ENCODE measurements at places on chromosomes 2 and 18. TPM values are rescaled to one million over a fixed set of nuclear protein-coding genes. Genes with fewer than 3 reads are reported as not detected.

Gene RHOB
- total RNA-seq = 157 TPM

Gene HNMT
- 73.7 TPM for total RNA-seq

Gene POTEI
- total RNA-seq = 0.10 TPM

Gene PRKAG3
- 2.5 TPM for total RNA-seq

Gene DCDC2C
- total RNA-seq = 0.20 TPM

Gene ARHGAP25
- 5.8 TPM for total RNA-seq

Gene ILKAP
- total RNA-seq = 38.4 TPM

Gene FAM117B
- 7.1 TPM for total RNA-seq

Gene DNER
- 3.3 TPM for total RNA-seq

Gene SLC39A6
- 102 TPM for total RNA-seq

Gene FOXD4L1
- total RNA-seq = not detected

Gene DSG1
- total RNA-seq = 260 TPM

Gene IMPA2
- 61.0 TPM for total RNA-seq

Gene HDLBP
- total RNA-seq = 504 TPM

Gene HJURP
- total RNA-seq = 6.6 TPM

Gene DAW1
- not detected for total RNA-seq

Gene VWC2L
- total RNA-seq = not detected

Gene TUBA3E
- total RNA-seq = not detected

Gene ZAP70
- total RNA-seq = 1.4 TPM

Gene EMILIN1
- total RNA-seq = 66.1 TPM

Gene GREB1
- 2.7 TPM for total RNA-seq

Gene CNTNAP5
- total RNA-seq = 0.10 TPM

Gene GALR1
- 2.1 TPM for total RNA-seq

Gene CCDC85A
- total RNA-seq = 3.6 TPM

Gene DSEL
- total RNA-seq = 21.0 TPM

Gene DOK6
- total RNA-seq = 7.0 TPM

Gene SH3RF3
- 3.8 TPM for total RNA-seq

Gene G6PC2
- not detected for total RNA-seq

Gene RASGRP3
- 22.2 TPM for total RNA-seq

Gene CNGA3
- total RNA-seq = 0.10 TPM

Gene ROCK1
- 59.0 TPM for total RNA-seq

Gene TLK1
- total RNA-seq = 28.4 TPM
